ENCODE measurements at places on chromosomes 16 and 17.

- peak; percentile 21 for DNase-seq
Measured at GRCh38 chr16:70395345-70395901, 43.5 kb downstream of the ST3GAL2 start.

DNA sequence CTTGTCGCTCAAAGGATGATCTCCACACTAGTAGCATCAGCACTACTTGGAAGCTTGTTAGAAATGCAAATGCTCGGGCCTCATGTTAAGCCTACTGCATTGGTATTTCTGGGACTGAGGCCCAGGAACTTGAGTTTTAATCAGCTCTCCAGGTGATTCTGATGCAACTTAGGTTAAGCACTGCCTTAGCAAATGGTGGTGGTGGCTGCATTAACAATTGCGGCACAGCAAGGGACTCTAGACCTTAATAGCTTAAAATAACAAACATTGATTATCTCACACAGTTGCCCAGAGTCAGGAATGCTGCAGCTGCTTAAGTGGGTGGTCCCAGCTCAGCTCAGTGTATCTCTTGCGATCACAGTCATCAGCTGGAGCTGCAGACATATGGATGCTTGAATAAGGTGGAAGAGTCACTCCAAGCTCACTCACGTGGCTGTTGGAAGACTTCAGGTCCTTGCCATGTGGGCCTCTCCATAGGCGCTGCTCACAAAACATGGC lies 25.8 kb downstream of the HS3ST3A1 start:
- no peak for DNase-seq

DNA sequence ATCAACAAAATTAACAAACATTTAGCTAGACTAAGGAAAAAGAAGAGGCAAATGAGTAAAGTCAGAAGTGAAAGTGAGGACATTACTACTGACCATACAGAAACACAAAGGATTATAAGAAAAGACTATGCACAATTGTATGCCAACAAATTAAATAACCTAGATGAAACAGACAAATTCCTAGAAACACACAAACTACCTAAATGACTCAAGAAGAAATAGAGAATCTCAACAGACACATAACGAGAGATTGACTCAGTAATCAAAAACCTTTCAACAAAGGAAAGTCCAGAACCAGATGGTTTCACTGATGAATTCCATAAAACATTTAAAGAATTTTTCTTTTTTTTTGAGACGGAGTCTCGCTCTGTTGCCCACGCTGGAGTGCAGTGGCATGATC lies 35.7 kb upstream of the MYLK3 start:
- DNase-seq: no peak

DNA sequence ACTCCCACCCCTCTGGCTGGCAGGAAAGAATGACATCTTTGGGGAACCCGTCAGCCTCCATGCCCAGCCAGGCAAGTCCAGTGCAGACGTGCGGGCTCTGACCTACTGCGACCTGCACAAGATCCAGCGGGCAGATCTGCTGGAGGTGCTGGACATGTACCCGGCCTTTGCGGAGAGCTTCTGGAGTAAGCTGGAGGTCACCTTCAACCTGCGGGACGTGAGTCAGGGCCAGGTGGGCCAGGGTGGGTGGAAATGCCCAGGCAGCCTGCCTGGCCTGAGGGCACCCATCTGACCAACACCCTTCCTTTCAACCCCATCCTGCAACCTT lies 8.1 kb upstream of the DCAF7 start:
- DNase-seq: no peak

DNA sequence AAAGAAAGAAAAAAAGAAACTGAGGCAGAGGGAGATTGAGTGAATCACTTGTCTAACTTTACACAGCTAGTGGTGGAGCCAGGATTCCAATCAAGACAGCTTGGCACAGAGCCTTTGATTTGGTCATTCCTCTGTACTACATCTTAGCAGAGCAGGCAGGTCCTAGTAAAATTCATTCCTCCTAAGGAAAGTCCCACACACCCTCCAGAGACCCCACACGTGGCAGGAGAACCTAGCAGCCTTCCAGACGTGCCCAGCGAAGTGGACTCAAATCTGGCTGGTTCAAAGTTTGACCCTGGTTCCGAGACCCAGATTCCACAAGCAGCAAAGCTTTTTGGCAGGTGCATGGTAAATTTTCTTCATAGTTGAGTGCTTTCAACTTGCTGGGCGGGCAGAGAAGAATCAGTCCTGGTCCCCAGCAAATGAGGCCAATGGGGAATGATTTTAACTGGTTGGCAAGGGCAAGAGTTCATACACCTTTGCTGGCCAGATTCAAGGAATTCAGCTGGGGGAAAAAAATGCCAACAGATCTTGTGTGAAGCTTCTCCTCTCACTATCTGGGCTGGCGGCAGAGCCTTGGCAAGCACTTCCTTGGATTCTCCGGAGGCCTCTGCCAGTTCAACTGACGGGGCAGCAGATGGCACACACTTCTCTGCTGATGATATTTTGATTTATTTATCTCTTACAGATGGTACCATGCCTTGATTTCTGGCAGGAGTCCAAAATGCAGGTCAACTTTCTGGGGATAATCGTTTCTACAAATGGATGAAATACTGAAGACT lies 82.4 kb downstream of the GSG1L start:
- no peak for DNase-seq

DNA sequence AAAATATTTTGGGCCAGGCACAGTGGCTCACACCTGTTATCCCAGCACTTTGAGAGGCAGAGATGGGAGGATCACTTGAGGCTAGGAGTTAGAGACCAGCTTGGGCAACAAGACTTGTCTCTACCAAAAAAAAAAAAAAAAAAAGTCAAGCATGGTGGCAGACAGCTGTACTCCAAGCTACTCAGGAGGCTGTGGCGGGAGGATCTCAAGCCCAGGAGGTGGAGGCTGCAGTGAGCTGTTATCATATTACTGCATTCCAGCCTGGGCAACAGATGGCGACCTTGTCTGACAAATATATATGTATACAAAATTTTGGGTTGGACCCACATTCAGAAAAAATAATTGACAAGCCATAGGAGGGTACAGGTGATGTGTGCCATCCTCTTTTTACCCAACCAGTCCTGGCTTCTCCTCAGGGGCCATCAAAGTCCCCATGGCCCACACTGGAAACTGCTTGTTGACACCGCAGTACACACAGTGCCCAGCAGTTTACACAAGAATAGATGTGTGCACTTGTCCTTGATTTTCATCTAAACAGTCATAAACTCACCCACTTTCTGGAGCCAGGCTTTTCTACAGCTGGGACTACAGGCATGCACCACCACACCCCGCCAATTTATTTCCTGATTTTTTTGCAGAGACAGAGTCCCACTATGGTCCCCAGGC lies 1.7 kb downstream of the CES2 start:
- no peak for DNase-seq

DNA sequence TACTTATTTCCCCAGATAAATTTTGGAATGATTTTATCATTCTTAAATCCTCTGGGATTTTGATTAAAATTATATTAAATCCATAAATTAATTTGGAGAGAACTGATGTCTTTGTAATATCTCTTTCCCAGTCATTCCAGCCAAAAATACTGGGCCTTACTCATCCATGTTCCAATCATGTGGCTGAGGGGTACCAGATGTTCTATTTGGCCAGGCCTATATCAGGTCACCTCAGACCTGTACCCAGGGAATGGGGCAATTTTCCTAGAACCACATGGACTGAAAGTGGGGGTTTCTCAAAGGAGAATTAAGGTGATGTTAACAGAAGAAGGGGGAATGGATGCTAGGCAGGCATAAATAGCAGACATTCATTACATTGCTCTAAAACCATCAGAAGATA lies 7.5 kb downstream of the SNTB2 start:
- DNase-seq: no peak

GRCh38 chr17:12995106-12995895 lies 22.5 kb downstream of the ELAC2 start:
- no peak for DNase-seq

GRCh38 chr17:2691965-2692780 lies 19.4 kb downstream of the CLUH start:
- no peak for DNase-seq

- DNase-seq: no peak
Measured at GRCh38 chr17:20267459-20267842, 199.9 kb downstream of the LGALS9B start.

- no peak for DNase-seq
Measured at GRCh38 chr16:50573947-50574744, 25.9 kb downstream of the NKD1 start.

All from stimulated activated CD8-positive, alpha-beta memory T cell treated with anti-CD3 and anti-CD28 coated beads, Interleukin-7, amount 100 ng/mL, for 4 hours (primary cell).